Stimulated activated CD8-positive, alpha-beta memory T cell treated with anti-CD3 and anti-CD28 coated beads, Interleukin-7, amount 100 ng/mL, for 1 hour (primary cell): ENCODE measurements at places on chromosomes 13 and 19.

GRCh38 chr13:44218501-44219240 lies 155.0 kb upstream of the SERP2 start:
- DNase-seq, result no peak

DNA sequence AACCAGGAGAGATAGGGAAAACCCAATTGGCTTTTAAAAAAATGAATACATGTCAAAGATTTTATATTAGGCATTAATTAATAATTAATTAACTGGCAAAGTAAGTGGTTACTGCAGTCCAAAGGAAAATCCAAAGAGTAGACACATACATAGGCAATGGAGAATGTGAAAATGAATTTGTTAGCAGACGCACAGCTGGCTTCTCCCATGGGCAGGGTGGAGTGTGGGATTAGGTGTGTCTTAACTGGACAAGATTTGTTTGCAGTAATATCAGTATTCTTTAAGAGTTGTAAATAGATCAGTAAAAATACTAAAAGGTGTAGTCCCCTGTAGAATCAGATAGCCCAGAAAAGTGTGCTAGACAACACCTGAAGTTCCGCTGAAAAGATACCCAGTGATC lies 58.7 kb downstream of the DHRS12 start:
- DNase-seq, result no peak

GRCh38 chr19:33472226-33472625 lies 49.4 kb downstream of the PEPD start:
- no peak for DNase-seq

GRCh38 chr13:36891752-36892151 lies 28.3 kb downstream of the SMAD9 start:
- DNase-seq, result no peak

DNA sequence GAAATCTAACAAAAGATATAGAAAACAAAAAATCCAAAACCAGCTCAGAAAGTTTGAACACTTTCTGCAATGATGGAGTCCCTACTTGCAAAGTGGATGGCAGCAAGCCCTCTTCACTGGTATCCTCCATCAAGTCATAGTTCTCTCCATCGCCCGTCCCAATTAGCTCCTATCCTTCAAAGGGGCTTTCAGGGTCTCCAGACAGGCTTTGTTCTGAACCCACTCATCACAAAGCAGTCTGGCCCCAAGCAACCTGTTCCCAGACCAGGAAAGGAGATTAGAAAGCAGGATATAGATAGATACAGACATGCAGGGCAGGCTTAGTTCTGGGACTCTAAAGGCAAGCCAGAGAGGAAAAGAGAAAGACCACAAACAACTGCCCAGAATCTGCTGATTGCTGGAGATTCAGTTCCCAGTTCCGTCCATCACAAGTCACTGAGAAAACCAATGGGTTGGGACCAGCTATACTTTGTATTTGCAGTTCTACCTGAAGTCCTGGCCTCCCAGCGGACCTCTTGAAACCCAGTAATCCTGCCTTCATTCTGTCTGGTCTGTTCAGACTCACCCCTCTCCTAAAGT lies 47.2 kb upstream of the EPHX3 start:
- no peak for DNase-seq

GRCh38 chr13:23621316-23621645 lies 51.1 kb downstream of the TNFRSF19 start:
- DNase-seq, result no peak

GRCh38 chr13:58190577-58190976 lies 559.0 kb downstream of the PCDH17 start:
- no peak for DNase-seq

DNA sequence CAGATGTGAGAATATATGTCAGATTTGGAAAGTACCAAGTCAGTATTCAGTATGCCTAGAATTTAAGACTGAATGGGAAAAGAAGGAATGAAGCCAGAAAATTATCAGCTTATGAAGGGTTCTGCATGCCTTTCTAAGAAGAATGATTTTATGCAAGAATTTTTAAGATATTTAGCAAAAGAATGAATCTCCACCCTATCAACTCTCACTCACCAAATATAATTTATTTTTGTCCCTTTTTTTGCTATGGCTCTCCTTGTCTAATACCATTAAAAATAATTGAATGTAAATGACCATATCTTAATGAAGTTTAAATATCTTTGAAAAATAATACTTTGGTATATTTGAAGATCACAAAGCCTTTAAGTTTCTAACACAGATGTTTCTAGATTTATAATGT lies 612.7 kb upstream of the GPC6 start:
- no peak for DNase-seq

DNA sequence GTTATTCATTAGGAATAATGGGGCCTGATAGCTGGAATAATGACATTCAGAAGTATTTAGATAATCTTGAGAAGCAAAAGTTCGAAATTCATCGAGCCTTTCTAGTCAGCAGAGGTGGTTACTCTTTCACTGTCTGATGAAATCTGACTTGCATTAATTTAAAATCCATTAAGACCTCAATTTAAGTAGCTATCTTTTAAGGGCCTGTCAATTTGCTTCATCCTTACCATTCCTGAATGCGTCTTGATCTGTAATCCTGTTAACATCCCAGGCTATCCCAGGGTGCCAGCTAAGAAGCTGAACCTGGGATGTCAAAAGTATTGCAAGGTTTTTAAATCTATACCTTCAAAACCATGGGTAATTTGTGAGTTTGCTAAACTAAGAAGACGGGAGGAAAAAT lies 1491.0 kb upstream of the MIR17HG start:
- DNase-seq, result no peak

DNA sequence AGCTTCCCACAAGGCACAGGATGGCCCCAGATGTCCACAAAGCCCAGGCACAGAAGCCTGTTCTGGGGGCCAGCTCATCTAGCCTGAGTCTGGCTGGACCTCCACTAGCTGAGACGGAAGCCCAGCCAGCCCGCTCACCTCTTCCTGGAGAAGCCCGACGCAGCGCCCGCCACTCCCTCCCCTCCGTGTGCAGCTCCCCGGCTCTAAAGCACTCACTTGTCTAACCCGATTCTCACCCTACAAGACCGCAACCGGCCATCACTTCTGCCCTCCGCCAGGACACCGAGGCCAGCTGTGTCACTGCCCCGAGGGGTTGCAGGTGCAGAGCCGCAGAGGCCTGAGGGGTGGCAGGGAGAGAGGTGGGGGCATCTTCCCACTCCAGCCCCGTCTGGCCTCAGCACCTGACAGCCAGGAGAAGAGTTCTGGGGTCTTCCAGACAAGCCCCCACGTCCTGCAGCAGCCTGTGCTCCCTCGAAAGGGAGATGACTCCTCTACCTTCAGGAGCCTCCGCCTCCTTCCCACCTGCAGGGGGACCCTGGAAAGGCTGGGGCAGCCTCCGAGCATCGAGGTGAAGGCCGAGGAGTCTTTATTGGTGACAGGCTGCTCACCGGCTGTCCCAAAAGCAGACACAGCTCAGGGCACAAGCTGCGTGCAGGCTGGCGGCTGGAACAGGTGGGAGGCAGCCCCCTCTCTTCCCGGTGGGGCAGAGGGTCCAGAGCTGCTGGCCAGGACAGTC lies 5.9 kb upstream of the DIRAS1 start:
- no peak for DNase-seq

- no peak for DNase-seq
Observed at GRCh38 chr19:49591731-49592485, 926 bp downstream of the PRR12 start.

GRCh38 chr19:7872306-7873204 lies 1.6 kb downstream of the PRR36 start:
- no peak for DNase-seq

- no peak for DNase-seq
Observed at GRCh38 chr13:78601874-78602560, 1.3 kb downstream of the POU4F1 start.

DNA sequence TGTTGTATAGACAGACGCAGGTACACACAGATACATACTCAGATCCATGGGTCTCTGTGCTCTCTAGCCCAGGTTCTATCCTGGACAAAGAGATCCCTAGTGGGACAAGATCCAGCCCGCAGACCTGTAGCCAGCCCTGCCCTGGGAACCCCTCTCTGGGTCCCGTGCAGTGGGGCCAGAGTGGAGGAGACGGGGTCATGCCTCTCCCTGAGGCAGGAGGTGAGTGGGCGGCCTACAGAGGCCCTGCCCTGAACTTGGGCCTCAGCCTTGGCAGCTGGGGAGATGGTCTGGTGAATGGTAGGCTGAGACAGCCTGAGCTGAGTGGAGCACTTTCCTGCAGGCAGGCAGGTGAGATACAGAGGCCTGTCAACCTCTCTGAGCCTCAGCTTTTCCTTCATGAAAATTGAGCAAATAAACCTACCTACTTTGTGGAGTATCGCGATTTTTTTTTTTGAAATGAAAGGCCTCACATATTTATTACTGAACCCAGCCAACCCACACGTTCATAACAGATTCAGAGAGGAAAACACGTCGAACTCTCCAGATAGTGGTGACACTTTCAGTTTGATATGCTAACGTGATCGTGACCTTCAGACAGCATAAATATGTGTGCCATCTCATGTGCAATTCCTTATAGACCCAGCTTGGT lies 3.4 kb upstream of the JUND start:
- no peak for DNase-seq

- no peak for DNase-seq
Observed at GRCh38 chr19:19226663-19227062, 14.9 kb downstream of the NCAN start.

GRCh38 chr13:97100821-97101220 lies 106.5 kb upstream of the OXGR1 start:
- no peak for DNase-seq

DNA sequence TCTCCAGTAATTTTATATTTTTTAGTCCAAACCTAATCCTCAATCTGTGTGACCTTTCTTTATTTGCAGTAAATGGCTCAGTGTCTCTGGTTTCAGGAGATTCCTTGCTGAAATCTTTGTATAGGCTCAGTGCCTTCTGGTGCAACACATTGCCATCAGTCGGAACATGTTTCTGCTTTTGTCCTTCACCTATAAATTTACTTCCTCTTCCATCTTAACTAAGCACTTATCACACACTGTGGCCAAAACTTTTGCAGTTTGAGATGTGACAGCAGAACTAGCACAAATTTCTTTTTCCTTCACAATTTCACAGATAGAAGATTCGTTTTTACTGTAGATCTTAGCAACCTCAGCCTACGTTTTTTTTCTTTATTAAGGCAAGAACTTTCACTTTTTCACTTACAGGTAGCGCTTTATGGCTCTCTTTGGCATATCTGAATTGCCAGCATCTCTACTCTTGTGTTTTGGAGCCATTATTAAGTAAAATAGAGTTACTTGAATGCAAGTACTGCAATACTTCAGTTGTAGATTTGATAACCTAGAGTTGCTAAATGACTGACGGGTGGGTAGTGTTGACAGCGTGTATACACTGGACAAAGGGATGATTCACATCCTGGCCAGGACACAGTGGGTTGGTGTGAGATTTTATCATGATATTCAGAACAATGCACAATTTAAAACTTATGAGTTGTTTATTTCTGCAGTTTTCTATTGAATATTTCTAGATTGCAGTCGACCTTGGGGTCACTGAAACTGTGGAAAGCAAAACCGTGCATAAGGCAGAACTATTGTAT lies 44.3 kb downstream of the NDFIP2 start:
- DNase-seq, result no peak

GRCh38 chr13:40235160-40235796 lies 431.2 kb downstream of the FOXO1 start:
- DNase-seq, result no peak

DNA sequence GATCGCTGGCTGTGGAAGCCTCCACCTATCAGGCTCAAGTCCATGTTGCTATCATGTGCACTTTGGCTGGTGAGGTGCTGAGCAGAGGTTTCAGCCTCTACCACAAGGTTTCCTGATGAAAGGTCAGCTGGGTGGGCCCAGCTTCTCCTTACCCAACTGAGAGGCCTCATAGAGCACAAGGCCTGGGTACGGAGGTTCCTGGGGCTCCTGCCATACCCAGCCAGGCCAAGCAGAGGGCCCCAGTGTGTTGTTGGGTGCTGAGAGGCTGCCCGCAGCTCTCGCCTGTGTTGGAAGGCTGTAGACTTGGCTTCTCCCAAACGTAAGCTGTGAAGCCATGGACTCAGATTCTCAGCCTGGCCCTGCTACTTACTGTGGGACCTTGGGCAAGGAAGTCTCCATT lies 28.2 kb downstream of the ACTN4 start:
- no peak for DNase-seq

GRCh38 chr19:17862711-17863519 lies 3.2 kb downstream of the RPL18A start:
- DNase-seq, result no peak

DNA sequence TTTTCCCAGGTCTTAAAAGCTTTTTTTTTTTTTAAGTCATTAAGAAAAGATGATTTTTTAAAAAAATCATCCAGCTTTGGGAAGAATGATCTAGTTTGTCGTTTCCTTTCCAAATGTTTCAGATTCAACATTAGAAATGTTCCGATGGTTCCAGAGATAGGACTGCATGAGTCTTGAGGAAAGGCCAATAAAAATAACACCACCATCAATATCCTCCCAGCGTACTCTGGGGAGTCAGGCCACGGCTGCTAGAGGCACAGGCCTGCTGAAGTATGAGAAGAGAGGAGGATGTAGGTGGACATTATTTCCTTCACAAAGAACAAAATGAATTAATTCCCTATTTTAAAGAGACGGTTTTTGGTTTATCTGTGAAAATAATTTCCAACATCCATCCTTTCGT lies 60.0 kb upstream of the SHISA2 start:
- no peak for DNase-seq

- no peak for DNase-seq
Observed at GRCh38 chr13:53499576-53500133, 471.0 kb downstream of the OLFM4 start.

GRCh38 chr13:33994826-33995502 lies 177.0 kb downstream of the RFC3 start:
- no peak for DNase-seq

- DNase-seq, result no peak
Observed at GRCh38 chr13:49669735-49670309, 21.5 kb downstream of the EBPL start.

DNA sequence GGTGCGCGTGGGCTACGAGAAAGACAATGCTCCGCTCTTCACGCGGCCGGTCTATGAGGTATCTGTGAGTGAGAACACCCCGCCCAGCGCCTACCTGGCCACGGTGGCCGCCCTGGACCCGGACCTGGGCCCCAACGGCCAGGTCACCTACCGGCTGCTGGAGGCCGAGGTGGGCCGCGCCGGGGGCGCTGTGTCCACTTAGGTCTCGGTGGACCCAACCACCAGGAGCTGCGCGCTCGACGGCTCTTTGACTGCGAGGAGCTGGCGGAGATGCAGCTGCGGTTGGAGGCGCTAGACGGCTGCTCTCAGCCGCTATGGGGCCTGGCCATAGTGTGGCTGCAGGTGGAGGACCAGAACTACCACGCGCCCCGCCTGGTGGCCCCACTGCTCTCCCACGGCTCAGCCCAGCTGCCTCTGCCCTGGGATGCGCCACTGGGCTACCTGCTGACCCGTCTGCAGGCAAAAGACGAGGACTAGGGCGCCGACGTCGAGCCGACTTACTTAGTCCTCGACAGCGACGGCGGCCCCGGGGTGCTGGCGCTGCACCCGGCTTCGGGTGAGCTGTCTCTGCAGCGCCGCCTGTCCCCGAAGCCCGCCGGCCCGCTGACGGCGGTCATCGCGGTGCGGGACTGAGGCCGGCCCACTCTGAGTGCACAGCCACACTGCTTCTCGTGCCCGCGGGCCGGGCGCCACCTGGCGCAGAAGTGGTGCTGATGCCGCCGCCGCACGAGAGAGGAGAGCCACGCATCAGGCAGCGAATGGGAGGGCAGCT lies 173.0 kb downstream of the OLFM4 start:
- no peak for DNase-seq
